Bladder microvascular endothelial cell (primary cell): ENCODE measurements at places on chromosomes 6 and 20. TPM values are rescaled to one million over a fixed set of nuclear protein-coding genes. Genes with fewer than 3 reads are reported as not detected.

Gene KIAA0408
- under 0.01 TPM in 1 of 2 replicates, not detected in the other for total RNA-seq

Gene HS3ST5
- total RNA-seq: not detected in 2 replicates

Gene CST3
- total RNA-seq: 181 and 201 TPM in 2 replicates

Gene FILIP1
- 10.8 and 28.6 TPM in 2 replicates for total RNA-seq

Gene HMGA1
- 57.2 and 82.7 TPM in 2 replicates for total RNA-seq

Gene XKR7
- not detected in 2 replicates for total RNA-seq

Gene RIMS1
- total RNA-seq: 0.49 and 37.8 TPM in 2 replicates

Gene GJA1
- 269 and 353 TPM in 2 replicates for total RNA-seq

Gene KCNK5
- not detected in 2 replicates for total RNA-seq

Gene TGM3
- total RNA-seq: not detected in 2 replicates

Gene LTA
- total RNA-seq: not detected in 2 replicates

Gene AIF1
- not detected in 2 replicates for total RNA-seq

Gene TGIF2
- 11.5 and 20.1 TPM in 2 replicates for total RNA-seq

Gene DPPA5
- not detected in 2 replicates for total RNA-seq

Gene CST2
- not detected in 2 replicates for total RNA-seq

Gene ANKRD6
- 5.0 and 13.0 TPM in 2 replicates for total RNA-seq

Gene PLCG1
- 147 and 274 TPM in 2 replicates for total RNA-seq

Gene ZBTB12
- 1.1 and 5.7 TPM in 2 replicates for total RNA-seq

Gene HINT3
- 9.9 and 14.5 TPM in 2 replicates for total RNA-seq

Gene THEMIS
- total RNA-seq: not detected in 2 replicates

Gene ZNF318
- total RNA-seq: 3.4 and 8.2 TPM in 2 replicates

Gene C6orf15
- total RNA-seq: not detected in 2 replicates

Gene SUMO4
- total RNA-seq: 0.65 and 4.3 TPM in 2 replicates

Gene PREP
- 14.6 and 59.5 TPM in 2 replicates for total RNA-seq

Gene FAM135A
- total RNA-seq: 12.0 and 17.2 TPM in 2 replicates

Gene CCR6
- total RNA-seq: not detected in 2 replicates

Gene VAPB
- total RNA-seq: 8.6 and 44.4 TPM in 2 replicates

Gene RNF144B
- 27.8 and 63.3 TPM in 2 replicates for total RNA-seq

Gene SAMD10
- 1.6 and 3.9 TPM in 2 replicates for total RNA-seq

Gene OR2B6
- total RNA-seq: not detected in 2 replicates

Gene TRIM38
- total RNA-seq: 6.8 and 8.2 TPM in 2 replicates

Gene EYA4
- 0.25 TPM in 1 of 2 replicates, not detected in the other for total RNA-seq

Gene CST1
- 0.16 TPM in 1 of 2 replicates, not detected in the other for total RNA-seq

Gene RIN2
- total RNA-seq: 68.5 and 97.4 TPM in 2 replicates

Gene MACROD2
- total RNA-seq: 0.65 and 1.3 TPM in 2 replicates

Gene PPIL4
- 16.2 and 31.0 TPM in 2 replicates for total RNA-seq

Gene FAM209B
- total RNA-seq: not detected in 2 replicates

Gene LSM2
- total RNA-seq: 24.1 and 37.2 TPM in 2 replicates

Gene HSF2
- 11.3 and 25.6 TPM in 2 replicates for total RNA-seq

Gene VSX1
- total RNA-seq: not detected in 2 replicates

Gene HLA-DQA2
- not detected in 2 replicates for total RNA-seq

Gene PKIG
- 128 and 172 TPM in 2 replicates for total RNA-seq

Gene PCK1
- total RNA-seq: not detected in 2 replicates

Gene RIPOR2
- 1.1 TPM in 1 of 2 replicates, not detected in the other for total RNA-seq

Gene TCF15
- 1.6 and 3.7 TPM in 2 replicates for total RNA-seq

Gene VARS1
- total RNA-seq: 40.8 and 104 TPM in 2 replicates

Gene FRMD1
- total RNA-seq: not detected in 2 replicates

Gene PRR18
- total RNA-seq: not detected in 2 replicates

Gene GJA10
- not detected in 2 replicates for total RNA-seq

Gene TDRD6
- under 0.01 and 0.06 TPM in 2 replicates for total RNA-seq

Gene ERVFRD-1
- 0.16 and 0.38 TPM in 2 replicates for total RNA-seq

Gene EYS
- total RNA-seq: not detected in 2 replicates

Gene CRYBG1
- 35.0 and 38.2 TPM in 2 replicates for total RNA-seq

Gene TRIM10
- not detected in 2 replicates for total RNA-seq

Gene HIVEP2
- 2.9 and 14.6 TPM in 2 replicates for total RNA-seq

Gene CDKN1A
- total RNA-seq: 142 and 252 TPM in 2 replicates

Gene DNMT3B
- 1.7 and 4.0 TPM in 2 replicates for total RNA-seq

Gene PKIB
- total RNA-seq: 0.13 TPM in 1 of 2 replicates, not detected in the other

Gene RAB23
- total RNA-seq: 5.2 and 8.7 TPM in 2 replicates
